ENCODE measurements at places on chromosomes 11 and 22.

DNA sequence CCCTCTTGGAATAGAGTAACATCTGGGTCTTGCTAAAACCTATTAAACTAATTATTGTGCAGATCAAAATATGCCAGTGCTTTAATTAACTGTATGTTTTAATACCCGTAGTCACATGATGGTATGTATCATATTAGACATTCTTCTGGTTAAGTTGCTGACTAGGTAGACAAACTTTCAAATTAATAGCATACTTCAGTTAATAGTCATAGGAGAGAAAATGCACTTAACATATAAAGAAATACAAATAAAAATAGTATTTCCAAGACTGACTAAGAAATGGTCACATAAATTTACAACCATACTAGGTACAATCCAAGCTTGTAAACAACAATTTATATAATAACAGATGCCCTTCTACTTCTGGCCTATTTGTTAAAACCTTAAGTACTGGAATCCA lies 7.6 kb upstream of the EXPH5 start:
- H3K36me3 ChIP-seq = no peaks in the 10 kb centered on the region
- peaks cover 6% of the 10 kb centered on the region for H3K4me1 ChIP-seq
- no peak overlapping the region for H3K27ac ChIP-seq
- H3K27me3 ChIP-seq = no peaks in the 10 kb centered on the region
- H3K4me3 ChIP-seq = no peak overlapping the region
- DNase-seq = no peak

GRCh38 chr22:44898236-44898635 lies 111.6 kb downstream of the PHF21B start:
- DNase-seq = no peak
- H3K27ac ChIP-seq = no peak overlapping the region
- H3K4me3 ChIP-seq = no peak overlapping the region
- no peaks in the 10 kb centered on the region for H3K4me1 ChIP-seq
- peaks cover 84% of the 10 kb centered on the region for H3K27me3 ChIP-seq

DNA sequence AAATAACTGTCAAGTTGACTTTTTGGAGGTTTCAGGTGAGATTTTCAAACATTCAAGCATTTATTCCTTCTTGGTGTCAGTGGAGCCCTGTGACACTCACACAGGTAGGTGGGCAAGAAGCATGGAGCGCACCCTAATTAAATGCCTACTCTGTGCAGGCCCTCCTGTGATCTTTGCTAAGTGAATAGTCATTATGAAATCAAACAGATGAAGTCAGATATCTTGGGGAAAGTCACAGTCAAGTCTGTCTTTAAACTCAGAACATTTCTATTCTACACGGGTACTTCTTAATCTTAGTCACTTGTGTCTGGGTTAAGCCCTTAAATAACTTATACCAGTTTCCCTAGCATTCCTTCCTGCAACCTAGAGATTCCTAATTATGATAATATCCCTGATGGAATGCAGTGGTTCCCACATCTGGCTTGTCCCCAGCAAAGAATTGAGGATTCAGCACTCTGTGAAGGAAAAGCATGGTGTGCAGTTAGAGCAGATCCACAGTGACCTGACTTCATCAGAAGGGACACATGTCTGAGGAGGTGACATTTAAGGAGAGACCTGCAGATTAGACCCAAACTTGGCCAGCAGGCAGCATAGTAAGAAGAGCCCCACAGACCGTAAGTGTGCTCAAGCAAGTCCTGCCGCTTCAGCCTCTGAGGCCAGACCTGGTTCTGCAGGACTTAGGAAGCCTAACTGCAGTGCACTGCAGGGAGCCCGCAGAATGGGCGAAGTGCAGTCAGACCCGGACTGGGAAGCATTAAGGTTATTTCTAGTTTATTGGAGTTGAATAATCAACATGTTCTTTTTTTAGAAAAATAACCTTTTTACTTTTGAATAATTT lies 85.3 kb upstream of the GAL start:
- no peaks in the 10 kb centered on the region for H3K4me1 ChIP-seq
- H3K27me3 ChIP-seq = no peaks in the 10 kb centered on the region
- H3K36me3 ChIP-seq = peaks cover 70% of the 10 kb centered on the region
- no peak overlapping the region for H3K4me3 ChIP-seq
- no peak overlapping the region for H3K27ac ChIP-seq

DNA sequence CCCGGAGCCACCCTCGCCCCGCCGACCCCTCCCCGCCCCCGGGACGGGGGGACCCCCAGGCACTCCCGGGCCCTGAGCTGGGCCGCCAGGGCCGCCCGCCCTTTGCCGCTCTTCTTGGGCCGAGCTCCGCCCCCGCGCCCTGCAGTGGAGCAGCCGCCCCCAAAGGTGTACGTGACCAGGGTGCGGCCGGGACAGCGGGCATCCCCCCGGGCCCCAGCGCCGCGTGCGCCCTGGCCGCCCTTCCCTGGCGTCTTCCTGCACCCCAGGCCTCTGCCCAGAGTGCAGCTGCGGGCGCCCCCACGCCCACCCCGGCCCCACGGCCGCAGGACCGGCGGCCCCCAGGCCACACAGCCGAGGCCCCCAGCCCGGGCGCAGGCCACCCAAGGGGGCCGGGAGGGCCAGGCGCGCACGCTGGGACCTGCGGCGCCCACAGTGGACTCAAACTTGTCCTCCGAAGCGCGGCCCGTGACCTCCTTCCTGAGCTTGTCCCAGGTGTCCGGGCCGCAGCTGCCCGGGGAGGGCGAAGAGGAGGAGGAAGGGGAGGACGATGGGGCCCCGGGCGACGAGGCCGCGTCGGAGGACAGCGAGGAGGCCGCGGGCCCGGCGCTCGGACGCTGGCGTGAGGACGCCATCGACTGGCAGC lies 7.4 kb downstream of the B4GALNT4 start:
- no peak overlapping the region for H3K4me3 ChIP-seq
- no peaks in the 10 kb centered on the region for H3K36me3 ChIP-seq
- DNase-seq = no peak
- no peaks in the 10 kb centered on the region for H3K4me1 ChIP-seq

GRCh38 chr22:27993201-27993635 lies 74.2 kb upstream of the PITPNB start:
- no peak overlapping the region for H3K27ac ChIP-seq
- no peaks in the 10 kb centered on the region for H3K4me1 ChIP-seq
- no peak overlapping the region for H3K4me3 ChIP-seq
- H3K36me3 ChIP-seq = no peaks in the 10 kb centered on the region
- no peak for DNase-seq

- H3K4me3 ChIP-seq = no peak overlapping the region
- no peaks in the 10 kb centered on the region for H3K27me3 ChIP-seq
- no peak for DNase-seq
- peaks cover 8% of the 10 kb centered on the region for H3K36me3 ChIP-seq
- H3K4me1 ChIP-seq = no peaks in the 10 kb centered on the region
Measured at GRCh38 chr11:48082771-48083170, 102.4 kb downstream of the PTPRJ start.

GRCh38 chr11:108752297-108752751 lies 87.5 kb downstream of the DDX10 start:
- no peak overlapping the region for H3K27ac ChIP-seq
- DNase-seq = no peak
- no peaks in the 10 kb centered on the region for H3K4me1 ChIP-seq
- H3K27me3 ChIP-seq = no peaks in the 10 kb centered on the region
- no peak overlapping the region for H3K4me3 ChIP-seq

DNA sequence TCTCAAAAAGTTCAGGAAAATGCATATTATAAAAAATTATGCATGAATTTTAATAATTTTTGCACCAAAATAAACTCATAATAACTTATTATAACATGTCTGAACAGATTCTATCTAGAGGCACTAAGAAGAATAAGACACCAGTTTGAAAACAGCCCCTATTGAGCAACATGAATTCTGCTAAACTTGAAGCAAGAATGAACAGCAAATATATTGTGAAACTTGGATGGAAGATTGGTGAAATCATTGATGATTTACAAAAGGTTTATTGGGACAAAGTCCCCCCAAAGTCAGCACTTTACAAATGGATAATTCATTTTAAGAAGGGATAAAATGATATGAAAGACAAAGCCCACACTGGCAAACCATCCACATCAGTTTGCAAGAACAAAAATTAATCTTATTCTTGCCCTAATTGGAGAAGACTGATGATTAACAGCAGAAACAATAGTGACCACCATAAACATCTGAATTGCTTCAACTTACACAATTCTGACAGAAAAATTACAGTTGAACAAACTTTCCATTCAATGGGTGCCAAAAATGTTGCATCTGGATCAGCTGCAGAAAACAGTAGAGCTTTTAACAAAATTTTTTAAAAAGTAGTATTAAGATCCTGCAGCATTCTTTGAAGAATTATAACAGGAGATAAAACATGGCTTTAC lies 257.5 kb upstream of the FAT3 start:
- no peaks in the 10 kb centered on the region for H3K27me3 ChIP-seq
- no peaks in the 10 kb centered on the region for H3K4me1 ChIP-seq
- H3K27ac ChIP-seq = no peak overlapping the region
- no peak overlapping the region for H3K4me3 ChIP-seq
- no peak for DNase-seq

DNA sequence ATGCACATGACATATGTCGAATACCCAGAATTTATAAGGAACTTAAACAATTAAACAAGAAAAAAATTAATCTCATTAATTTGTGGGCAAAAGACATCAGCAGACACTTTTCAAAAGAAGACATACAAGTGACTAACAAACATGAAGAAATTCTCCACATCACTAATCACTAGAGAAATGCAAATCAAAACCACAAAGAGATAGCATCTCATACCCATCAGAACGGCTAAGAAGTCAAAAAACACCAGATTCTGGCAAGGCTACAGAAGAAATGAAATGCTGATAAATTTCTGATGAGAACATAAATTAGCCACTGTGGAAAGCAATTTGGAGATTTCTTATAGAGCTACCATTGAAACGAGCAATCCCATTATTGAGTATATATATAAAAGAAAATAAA lies 210.6 kb upstream of the LUZP2 start:
- H3K27me3 ChIP-seq = no peaks in the 10 kb centered on the region
- no peaks in the 10 kb centered on the region for H3K36me3 ChIP-seq
- H3K27ac ChIP-seq = no peak overlapping the region
- no peak for DNase-seq
- no peaks in the 10 kb centered on the region for H3K4me1 ChIP-seq
- no peak overlapping the region for H3K4me3 ChIP-seq

DNA sequence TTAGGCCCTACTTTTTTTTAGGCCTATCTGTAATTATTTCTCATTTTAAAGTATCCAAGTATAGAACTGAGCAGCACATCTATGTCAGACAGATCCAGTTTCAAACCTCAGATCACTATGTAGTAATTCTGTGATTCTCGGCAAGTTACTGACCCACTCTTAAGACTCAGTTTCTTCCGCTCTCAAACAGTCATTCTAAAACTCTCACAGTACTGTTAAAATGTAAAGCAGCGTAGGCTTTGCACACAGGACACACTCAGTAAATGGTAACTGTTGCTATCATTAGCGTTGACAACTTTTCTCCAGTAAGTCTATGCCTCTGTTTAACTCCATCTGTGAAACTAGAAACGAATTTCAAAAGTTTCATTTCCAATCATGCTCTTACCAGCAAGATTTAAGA lies 277.1 kb downstream of the TTC28 start:
- no peaks in the 10 kb centered on the region for H3K36me3 ChIP-seq
- no peak overlapping the region for H3K4me3 ChIP-seq
- DNase-seq = no peak
- no peak overlapping the region for H3K27ac ChIP-seq

GRCh38 chr11:78344094-78344493 lies 73.5 kb downstream of the GAB2 start:
- no peak overlapping the region for H3K4me3 ChIP-seq
- H3K4me1 ChIP-seq = peaks cover 10% of the 10 kb centered on the region
- no peaks in the 10 kb centered on the region for H3K36me3 ChIP-seq
- no peak for DNase-seq
- H3K27me3 ChIP-seq = no peaks in the 10 kb centered on the region

- H3K36me3 ChIP-seq = no peaks in the 10 kb centered on the region
- H3K27ac ChIP-seq = no peak overlapping the region
- no peaks in the 10 kb centered on the region for H3K4me1 ChIP-seq
- DNase-seq = no peak
Measured at GRCh38 chr11:101717619-101718018, 133.8 kb upstream of the TRPC6 start.

GRCh38 chr22:31680861-31681341 lies 18.9 kb upstream of the PISD start:
- H3K36me3 ChIP-seq = no peaks in the 10 kb centered on the region
- H3K4me1 ChIP-seq = peaks cover 3% of the 10 kb centered on the region
- H3K27ac ChIP-seq = no peak overlapping the region
- H3K4me3 ChIP-seq = no peak overlapping the region

- peaks cover 54% of the 10 kb centered on the region for H3K4me1 ChIP-seq
- DNase-seq = no peak
- H3K36me3 ChIP-seq = peaks cover 19% of the 10 kb centered on the region
- peak within 1 kb of the TSS; percentile 93 for H3K4me3 ChIP-seq
- peak within 1 kb of the TSS; percentile 14 for H3K27ac ChIP-seq
Measured at GRCh38 chr11:47980088-47980906, at the start of gene PTPRJ. Gene PTPRJ, plus strand, starts transcription at chr11:47980559. Its CDS starts 354 bp downstream, at chr11:47980913.

DNA sequence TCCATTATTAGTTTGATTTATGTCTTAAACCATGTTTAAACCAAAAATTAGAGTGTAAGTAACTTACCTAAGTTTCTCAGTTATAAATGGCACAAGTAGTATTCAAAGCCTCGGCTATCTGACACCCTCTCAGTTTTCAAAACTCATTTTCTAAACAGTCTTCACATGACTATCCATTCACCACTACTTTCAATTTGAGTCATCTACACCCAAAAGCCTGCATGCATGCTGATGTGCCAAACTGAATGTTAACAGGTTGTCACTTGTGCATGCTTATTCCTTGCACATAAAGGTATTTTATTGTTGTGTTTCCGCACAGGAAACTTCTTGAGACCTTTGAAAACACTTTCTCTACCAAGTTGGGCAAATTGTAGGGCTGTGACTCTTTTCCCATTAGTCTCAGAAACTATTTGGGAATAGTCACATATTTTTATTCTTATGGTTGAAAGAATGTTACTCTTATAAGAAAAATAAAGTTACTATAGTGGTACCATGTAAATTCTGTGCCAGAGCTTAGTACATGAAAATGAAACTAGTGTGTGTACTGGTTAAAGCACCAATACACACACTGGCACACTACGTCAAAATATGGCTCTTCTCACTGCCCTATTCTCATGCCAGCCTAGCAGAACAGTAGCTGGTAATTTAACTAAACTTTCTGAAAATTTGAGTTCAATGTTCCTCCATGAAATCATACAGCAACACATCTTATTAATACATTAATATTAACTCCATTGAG lies 2.2 kb upstream of the OR51E2 start:
- H3K4me3 ChIP-seq = no peak overlapping the region
- no peaks in the 10 kb centered on the region for H3K36me3 ChIP-seq
- H3K4me1 ChIP-seq = no peaks in the 10 kb centered on the region
- no peak overlapping the region for H3K27ac ChIP-seq
- no peaks in the 10 kb centered on the region for H3K27me3 ChIP-seq
- DNase-seq = no peak

- H3K36me3 ChIP-seq = no peaks in the 10 kb centered on the region
- H3K27me3 ChIP-seq = no peaks in the 10 kb centered on the region
- H3K4me3 ChIP-seq = no peak overlapping the region
- no peaks in the 10 kb centered on the region for H3K4me1 ChIP-seq
- no peak overlapping the region for H3K27ac ChIP-seq
Measured at GRCh38 chr11:25734591-25735211, 597.2 kb upstream of the ANO3 start.
